Left ventricle myocardium inferior (tissue), 1 donor: ENCODE measurements at places on chromosomes 5 and 9.

- no peak for DNase-seq
These were observed 1523.9 kb downstream of the MAT2B start for GRCh38 chr5:165029099-165029870.

DNA sequence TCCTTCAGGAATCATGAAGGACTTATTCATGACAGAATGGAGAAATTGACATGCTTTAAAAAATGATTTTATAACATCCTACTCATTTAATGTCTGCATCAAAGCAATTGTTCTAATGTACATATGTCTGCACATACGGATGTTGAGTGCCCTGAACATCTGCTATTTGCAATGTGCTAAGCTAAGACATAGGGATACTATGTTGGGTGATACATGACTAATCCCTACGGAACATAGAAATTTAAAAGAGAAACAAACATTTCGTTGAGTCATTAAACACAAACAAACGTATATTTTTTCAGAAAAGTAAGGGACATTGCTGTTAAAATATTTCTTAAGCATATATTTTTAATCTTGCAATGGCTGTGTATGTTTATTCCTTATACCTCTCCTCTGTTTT is 686.5 kb upstream of the ADAMTS16 start:
- DNase-seq = no peak

GRCh38 chr9:136944212-136944518 is 373 bp downstream of the FBXW5 start:
- peak; percentile 65 for DNase-seq

DNA sequence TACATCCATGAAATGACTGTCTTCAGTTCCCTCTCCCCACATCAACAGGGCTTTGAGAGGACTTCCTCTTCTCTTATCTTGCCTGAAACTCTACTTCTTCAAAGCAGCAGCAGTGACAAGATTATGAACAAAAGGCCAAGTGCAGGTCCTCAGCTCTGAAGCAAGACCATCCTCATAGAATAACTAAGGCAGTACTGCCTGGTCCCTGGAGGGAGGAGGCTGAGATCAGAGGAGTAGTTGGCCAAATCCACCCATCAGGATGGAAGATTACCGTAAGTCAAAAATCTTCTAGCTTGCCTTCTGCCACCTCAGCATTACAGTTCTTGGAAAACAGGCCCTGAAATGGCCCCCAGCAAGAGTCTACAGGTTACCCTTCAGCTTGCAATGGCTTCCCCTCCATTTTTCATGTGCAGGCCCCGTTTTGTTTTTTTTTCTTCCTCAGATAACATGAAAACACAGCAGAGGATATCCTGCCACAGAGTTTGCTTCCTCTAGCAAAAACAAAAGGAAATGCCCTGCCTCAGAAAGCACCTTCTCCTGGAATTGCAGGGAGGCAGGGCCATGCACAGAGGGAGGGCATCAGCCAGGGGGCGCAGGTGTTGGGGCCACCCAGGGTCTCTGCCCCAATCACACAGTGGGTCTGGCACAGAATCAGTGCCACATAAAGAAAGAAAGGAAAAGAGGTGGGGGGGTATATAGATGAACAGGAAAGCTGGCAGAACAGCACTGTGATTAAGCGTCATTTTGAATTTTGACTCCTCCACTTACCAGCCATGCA is 40.0 kb downstream of the KLHL3 start:
- no peak for DNase-seq

DNA sequence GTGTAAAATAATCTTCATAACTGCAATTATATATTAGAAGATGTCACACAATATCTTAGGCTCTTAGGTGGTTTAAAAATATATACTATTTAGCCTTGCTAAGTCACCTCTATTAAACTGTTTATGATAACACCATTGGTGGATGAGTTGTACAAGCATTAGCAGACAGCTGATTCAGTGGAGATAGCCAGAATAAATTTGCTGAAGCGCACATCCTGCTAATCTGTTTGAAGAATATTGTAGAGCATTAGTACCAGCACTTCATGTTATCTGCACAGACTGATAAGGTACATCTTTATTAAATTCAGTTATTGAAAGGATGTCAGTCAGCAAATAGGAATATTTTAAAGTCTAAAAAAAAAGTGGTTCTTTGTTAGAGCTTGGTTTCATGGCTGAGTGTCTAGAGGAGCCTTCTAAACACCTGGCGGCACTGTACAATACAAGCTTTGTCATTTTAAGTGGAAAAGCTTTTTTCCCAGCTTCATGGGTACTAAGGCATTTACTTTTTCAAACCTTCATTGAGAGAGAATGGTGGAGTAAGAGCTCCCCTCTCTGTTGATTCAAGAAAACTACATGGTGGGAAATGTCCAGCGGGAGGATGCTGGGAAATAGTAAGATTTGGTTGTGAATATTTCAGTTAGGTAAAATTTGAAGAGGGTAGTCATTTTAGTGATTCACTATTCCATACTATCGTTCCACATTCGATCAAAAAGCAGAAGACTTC is 275.1 kb downstream of the SLF1 start:
- DNase-seq = no peak

GRCh38 chr5:160969645-160970044 is 117.6 kb upstream of the ATP10B start:
- DNase-seq = no peak

- DNase-seq = no peak
These were observed 525.6 kb downstream of the CETN3 start for GRCh38 chr5:89883967-89884366.

DNA sequence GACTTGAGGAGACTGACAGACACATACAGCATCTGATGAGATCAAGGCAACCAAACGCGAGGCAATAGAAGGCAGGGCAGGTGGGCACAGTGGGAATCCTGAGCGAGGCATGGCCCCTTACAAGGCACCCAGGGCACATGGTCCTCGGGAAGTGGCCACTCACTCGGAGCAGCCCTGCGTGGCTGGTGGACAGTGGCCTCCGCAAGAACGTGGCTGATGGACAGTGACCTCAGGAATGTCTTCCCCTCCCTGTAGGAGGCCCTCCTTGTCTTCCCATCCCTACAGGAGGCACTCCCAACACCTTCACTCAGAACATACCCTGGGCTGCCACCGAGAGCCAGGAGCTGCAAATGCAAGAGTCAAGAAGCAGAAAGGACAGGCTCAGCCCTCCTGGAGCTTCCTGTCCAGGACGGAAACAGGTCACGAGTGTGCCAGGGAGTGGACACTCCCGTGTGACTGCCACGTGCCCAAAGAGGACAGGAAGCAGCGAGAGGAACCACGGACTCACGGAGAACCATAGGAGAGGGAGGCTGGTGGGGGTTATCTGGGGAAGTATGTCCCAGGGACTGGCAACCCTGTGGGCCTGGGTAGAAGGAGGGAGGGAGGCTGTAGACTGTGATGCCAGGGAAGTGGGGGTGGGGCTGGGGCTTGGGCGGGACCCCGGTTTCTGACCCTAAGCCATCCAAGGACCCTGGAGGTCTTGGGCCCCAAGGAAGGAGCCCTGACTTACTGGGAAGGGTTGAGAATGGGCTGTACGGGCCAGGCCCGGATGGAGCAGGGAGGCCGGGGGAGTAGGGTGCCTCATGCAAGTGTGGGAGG is 321.9 kb upstream of the IRX4 start:
- no peak for DNase-seq

- no peak for DNase-seq
These were observed 105.1 kb upstream of the SGCD start for GRCh38 chr5:156221816-156222215.

DNA sequence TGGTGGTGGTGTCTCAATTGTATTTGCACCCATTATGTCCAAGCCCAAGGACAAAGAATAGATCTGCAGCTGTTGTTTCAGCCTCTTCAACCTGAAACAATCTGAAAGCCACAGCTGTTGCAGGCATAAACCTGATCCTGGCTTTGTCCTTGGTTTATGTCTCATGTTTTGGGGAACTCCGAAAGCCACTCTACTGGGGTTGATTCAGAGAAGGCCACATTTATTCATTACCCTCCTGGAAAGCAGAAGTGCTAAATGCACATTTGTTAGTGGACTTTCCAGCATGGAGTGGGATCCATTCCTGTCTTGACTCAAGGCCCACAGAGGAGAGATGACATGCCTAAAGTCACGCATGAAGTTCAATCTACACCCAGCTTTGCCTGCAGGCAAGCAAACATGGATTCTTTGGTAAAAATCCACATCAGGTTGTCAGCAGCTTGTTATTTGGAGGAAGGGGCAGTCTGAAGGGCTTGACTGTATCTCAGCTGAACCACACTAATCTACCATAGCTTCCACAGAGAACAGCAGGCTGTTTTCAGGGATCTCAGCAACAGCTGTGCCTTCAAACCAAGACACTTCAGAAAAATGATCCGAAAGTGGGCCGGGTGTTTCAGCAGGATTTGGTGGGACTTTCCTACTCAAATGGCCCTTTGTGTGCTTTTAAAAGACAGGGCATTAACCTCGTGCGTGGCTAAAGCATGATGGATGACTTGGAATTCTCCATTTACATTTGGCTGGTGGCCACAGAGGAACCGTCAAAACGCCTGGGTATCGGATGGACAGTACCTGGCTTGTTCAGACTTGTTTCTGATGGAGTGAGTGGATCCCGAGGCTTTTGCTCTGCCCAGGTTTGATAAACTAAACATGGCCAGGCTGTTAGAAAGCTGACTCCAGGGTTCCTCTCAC is 36.2 kb upstream of the ADAM19 start:
- no peak for DNase-seq

GRCh38 chr9:14524873-14525515 is 168.2 kb downstream of the ZDHHC21 start:
- no peak for DNase-seq

DNA sequence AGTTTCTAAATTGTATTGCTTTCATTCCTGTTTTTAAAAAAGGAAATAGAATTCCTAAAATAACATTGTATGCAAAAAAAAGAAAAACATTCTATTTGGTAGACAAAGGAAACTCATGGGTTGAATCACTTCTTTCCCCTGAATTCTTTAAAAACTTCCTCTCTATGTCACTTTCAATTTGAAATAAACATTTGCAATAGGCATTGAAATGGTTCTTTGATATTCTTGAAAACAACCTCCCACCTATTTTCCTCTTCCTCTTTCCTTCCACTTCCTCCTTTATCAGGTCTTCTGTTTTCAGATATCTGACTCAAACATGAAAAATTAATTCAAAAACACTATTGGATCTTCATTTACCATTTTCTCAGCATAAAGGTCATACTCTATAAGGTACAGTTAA is 442.0 kb upstream of the MEF2C start:
- DNase-seq = no peak

DNA sequence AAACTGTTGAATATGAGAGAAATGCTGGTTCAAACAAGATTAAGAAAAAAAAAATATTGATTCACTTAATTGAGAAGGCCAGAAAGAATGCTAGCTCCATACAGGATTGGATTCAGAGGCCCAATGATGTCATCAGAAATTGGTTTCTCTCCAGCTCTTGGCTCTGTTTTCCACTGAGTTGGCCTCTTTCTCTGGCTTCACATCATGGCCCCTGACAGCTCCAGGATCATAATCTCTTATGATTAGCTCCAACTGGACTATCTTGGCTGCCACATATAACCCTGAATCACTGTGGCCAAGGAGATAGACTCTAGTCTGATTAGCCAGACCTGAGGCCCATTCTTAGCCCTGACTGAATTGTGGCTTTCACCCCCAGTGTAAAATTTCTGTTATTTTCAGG is 244.7 kb upstream of the GRAMD2B start:
- no peak for DNase-seq

DNA sequence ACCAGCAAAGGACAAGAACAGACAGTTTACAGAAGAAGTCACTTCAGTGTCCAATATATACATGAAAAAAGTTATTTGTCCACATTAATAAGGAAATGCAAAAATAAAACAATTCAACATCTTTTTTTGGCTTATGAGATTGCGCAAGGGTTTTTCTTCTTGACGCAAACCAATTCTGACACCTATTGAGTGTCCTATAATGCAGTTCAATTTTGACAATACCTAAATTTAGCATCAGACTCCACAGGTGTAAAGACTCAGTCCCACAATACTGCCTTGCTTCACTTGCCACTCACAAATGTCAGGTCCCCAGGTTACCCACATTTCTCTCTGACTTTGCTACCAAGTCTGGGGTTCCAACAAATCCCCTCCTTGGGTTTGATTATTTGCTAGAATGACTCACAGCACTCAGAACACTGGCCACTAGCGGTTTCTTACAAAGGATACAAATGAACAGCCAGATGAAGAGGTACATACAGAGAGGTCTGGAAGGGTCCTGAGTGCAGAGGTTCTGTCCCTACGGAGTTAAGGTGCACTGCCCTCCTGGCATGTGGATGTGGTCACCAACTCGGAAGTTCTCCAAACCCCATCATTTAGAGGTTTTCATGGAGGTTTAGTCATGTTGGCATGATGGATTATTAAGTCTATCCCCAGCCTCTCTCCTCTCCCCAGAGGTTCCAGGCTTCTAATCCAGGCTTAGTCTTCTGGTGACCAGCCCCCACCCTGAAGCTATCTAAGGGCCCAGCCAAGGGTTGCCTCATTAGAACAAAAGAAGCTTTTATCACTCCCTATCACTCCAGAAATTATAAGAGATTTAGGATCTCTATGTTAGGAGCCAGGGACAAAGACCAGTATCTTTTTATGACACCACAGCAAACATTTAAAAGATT is 27.0 kb upstream of the SLC22A5 start:
- no peak for DNase-seq

GRCh38 chr5:75584641-75585040 is 26.6 kb upstream of the ANKDD1B start:
- DNase-seq = no peak

- DNase-seq = no peak
These were observed 13.5 kb downstream of the AFAP1L1 start for GRCh38 chr5:149285153-149285552.

DNA sequence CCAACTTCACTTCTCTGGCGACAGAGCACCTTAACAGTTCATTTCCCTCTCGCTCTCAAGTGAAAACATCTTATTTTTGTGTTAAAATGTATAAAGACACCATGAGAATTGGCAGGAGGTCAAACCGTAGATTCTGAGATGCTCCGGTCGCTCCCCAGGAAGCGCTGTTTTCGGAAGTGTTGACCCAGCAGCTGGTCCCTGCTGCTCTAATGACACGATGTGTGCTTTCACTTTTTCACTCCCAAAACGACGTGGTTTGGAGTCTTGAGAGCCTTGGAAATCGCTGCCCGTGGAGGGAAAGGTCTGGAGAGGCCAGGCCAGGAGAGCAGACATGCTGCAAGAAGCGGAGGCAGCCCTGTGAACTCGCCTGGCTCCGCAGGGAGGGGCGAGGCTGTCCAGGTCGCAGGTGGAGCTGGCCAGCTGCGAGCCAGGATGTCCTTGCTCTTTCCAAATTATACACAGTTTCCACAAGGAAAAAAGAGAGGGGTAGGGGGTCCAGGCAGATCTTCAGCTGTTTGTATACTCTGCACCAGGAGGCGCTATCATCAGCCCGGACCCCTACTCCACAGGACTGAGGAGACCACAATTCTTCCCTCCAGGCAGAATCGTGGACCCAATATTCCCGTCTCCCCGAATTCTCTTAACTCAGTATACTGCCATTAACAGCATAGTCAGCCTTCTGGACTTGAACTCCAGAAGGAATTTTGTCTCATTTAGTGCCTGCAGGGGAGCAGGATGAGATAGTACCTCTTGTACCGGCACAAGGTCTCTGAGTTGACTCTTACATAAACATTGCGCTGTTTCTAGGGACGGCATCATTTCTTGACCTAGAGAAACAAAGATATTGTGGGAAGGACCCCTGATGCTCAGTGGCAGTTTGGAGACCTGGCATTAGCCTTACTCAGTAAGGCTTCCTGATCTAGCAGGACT is 248.6 kb upstream of the ANKRD55 start:
- peak; percentile 57 for DNase-seq
